ENCODE measurements at places on chromosomes 1 and 21.

GRCh38 chr1:236204656-236205055 is 62.3 kb downstream of the GPR137B start:
- DNase-seq: no peak

DNA sequence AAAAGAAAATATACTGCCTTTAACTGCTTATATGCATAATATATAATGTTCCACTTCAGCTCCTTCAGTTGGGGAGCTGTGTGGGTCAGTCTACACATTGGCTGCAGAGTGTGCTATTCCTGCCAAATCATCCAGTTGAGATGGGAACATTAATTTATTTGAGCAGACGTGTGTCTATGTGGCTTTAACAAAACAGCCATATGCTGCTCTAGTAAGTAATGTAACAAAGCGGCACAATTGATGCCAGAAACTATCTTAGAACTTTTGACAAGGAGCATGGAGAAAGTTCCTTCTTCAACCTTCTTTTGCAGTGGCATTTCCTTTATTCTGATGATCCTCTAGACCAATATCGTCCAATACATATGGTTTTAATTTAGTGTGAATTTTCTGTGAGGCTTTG is 285.9 kb upstream of the C1orf87 start:
- no peak for DNase-seq

- peak; percentile 78 for DNase-seq
These were observed at the start of gene LAMC1 for GRCh38 chr1:183023146-183023600. Gene LAMC1, plus strand, starts transcription at chr1:183023420. Its CDS starts 297 bp downstream, at chr1:183023717.

- no peak for DNase-seq
These were observed 75.4 kb downstream of the NOS1AP start for GRCh38 chr1:162144853-162145252.

DNA sequence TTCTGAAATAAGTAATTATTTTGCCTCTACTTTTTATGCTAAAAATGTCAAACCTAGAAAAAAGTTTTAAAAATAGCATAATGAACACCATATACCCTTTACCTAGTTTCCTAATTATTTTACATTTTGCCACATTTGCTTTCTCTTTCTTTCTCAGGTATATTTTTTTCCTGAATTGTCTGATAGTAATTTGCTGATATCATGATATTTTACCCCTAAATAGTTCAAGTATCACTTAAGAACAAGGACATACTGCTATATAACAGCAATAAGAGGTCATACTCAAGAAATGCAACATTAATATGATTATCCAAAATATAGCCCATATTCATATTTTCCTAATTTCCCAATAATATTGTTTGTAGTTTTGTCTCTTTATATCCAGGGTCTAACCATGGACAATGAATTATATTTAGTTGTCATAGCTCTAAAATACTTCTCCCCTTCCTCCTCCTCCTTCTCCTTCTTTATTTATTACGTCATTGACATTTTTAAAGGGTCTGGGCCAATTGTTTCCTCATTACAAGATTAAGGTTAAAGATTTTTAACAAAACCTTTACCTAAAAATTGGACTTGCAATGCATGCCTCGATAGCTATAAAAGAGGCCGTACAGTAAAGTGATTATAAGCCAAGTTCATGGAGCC is 20.3 kb upstream of the SMYD2 start:
- no peak for DNase-seq

DNA sequence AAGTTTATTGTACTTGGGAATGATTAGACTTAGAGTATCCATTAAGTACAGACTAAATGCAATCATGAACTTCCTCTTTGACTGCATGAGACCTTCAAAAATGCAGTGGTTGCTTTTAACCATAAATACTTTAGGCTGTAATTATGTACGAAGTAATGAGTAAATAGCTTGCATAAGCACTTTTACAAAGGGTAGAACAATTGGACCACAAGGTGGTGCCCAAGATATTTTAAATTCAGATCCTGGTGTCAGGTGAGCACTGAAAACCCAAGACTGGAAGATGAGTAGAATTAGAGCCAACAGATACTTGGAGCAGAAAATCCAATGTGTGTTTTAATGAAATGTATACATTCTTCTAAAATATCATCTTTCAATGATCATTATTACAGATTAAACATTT is 43.4 kb upstream of the RHOU start:
- DNase-seq: peak; percentile 16

- DNase-seq: no peak
These were observed 14.2 kb downstream of the THRAP3 start for GRCh38 chr1:36238433-36238832.

DNA sequence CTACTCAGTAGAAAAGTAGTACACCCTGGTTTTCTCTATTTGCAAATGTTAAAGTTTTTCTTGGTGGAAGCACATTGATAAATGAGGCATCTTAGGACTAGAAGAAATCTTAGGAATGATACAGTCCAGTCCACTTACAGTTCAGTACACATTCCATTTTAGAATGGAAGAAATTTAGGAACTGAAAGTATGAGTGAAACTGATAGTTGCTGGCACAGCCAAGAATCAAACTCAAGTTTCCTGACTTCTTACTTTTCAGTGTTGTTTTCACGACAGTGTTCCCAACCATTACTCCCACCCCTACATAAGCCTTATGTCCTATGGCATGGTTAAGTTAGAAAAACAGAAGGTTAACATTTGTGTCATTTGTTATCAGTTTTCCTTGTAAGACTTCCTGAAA is 258.5 kb downstream of the BACH1 start:
- DNase-seq: no peak

DNA sequence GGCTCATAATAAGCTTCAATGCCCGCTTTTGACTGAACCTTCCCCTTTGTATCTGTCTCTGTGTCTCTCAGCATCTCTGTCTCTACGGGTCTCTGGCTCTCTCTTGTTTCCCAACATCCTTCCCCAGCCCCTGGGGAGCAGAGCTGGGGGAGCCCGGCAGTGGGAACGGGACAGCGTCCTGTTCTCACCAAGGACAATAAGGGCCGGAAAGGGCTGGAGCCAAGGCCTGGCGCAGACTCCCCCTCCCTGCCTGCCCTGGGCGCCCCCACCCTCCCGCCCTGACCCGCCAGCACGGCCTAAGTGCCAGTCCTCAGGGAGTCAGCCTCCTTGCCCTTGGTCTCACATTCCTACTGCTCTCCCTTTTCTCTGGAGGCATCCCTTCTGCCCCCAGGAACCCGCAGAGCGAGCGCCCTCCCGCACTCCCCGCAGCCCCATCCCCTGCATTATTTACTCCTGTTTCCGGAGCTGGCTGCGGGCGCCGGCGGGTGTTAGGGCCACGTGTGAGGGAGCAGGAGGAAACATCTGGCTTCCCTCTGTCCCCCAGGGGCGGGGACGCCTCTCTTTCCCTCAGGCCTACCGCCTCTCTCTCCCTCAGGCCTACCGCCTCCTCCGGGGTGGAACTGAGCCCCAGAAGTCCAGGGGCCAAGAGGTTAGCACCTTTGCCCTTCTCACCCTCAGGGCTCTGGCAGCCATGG is 6.5 kb downstream of the KRTCAP2 start:
- peak; percentile 24 for DNase-seq

GRCh38 chr1:67966666-67967009 is 83.8 kb downstream of the DIRAS3 start:
- no peak for DNase-seq

DNA sequence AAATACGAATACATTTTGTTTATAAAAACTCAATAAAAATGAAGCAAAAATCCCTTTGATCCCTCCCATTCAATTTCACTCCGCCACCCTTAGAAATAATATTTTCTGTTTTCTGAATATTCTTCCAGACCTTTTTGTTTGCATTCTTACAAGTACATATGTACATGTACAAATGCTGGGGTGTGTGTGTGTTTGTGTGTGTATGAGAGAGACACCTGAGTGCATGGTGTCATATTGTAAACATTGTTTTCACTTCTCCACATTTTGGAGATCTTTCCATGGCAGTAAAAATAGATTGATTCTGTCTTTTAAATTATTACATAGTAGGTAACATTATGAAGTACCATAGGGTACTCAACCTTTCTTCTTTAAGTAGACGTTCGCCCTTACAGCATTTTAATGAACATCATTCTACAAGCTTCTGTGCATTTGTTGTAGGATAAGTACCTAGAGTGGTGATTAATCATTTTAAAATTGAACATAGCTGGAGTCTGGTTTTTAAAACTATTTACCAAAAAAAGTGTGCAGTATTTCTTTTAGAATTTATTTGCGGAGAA is 1.3 kb upstream of the MPC2 start:
- DNase-seq: no peak

DNA sequence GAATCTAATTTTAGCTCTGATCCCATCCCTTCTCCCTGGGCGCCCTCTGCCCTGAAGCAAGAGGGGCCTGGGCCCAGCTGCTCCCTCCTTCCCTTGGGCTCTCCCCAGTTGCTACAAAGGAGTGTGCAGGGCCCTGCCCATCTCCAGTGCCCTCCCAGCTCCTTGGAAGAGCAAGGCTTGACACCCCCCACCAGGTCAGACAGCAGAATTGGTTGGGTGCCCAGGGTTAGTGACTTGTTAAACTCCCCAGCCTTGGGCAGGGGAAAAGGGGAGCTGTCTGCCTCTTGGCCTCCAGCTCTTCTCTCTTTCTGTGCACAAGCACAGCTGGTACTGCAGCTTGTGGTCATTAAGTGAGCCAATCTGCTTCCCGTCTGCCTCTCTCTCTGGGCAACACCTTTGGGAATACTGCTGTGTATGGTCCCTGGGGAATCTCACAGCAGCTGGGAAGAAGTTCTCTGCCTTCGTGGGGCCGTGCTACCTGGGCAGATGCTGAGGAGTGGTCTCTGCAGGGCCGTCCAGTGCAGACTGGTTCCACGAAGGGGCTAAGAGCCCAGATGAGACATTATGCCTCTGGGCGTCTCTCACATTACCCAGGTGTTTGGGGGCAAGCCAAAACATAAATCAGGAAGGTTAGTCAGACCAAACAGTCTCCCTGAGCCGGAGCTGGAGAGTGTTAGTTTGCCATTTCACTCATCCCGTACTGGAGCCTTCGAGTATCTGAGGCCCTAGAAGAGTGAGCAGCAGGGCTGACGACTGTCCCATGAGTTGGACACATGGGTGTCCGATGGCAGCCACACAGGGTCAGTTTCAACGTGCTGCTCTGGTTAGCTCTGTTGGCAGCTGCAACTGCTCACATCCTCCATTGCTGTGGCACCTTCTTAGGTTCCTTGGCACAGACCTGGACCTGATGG is 37.3 kb downstream of the TMEM53 start:
- DNase-seq: no peak

GRCh38 chr1:53130598-53130877 is 11.9 kb downstream of the SLC1A7 start:
- no peak for DNase-seq

DNA sequence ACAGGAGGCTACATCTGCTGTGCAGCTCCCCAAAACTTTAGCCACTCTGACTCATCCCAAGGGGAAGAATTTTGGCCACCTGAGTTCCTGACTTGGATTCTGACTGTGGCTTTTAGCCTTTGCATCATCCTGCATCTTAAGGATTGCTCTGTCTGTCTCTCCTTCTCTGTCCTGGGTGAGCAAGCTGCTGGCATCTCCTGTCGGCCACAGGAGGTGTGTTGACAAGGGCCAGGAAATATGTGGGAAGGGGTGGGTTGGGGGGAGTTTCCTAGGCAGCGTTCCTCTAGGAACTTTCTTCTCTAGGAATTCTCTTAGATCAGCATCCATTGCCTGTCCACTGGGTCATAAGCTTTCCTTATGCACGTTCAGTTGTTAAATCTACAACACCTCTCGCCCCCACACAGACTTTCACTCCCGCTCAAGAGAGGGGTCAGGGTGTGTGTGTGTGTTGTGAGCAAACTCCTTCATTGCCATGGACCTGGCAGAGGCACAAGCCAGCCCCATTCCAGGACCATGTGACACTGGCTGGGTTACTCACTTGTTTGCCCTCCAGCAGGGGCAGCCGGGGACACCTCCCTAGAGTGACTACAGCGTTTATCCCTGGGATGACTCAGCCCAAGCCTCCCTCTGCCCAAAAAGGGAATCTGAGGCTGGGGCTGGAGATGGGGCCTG is 145.0 kb upstream of the DUSP10 start:
- peak; percentile 60 for DNase-seq

DNA sequence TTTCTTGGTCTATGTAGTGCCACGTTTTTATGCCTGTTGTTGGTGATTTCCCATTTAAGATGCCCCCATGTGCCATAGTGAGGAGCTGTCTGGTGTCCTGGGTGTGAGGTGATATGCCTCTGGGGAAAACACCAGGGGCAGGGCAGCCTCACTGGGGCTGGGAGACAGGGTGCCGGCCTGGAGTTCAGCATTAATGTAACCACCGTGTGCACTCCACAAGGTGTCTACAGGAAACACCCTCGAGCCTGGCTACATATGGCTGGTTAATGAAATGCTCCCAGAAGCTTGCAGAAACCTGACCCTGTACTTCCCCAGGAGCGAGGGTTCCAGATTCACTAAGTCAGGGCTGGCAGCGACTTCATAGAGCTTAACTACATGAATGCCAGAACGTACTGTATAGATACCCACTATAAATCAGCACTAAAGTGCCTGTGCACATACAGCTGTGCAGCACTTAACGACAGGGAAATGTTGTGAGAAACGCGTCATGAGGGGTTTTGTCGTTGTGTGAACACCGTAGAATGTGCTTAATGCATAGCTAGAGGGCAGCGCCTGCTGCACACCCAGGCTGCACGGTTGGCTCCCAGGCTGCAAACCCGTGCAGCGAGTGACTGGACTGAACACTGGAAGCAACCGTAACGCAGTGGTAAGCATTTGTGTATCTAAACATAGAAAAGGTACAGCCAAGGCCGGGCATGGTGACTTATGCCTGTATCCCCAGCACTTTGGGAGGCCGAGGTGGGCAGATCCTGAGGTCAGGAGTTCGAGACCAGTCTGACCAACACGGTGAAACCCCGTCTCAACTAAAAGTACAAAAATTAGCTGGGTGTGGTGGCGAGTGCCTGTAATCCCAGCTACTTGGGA is 10.4 kb downstream of the TFF2 start:
- no peak for DNase-seq

DNA sequence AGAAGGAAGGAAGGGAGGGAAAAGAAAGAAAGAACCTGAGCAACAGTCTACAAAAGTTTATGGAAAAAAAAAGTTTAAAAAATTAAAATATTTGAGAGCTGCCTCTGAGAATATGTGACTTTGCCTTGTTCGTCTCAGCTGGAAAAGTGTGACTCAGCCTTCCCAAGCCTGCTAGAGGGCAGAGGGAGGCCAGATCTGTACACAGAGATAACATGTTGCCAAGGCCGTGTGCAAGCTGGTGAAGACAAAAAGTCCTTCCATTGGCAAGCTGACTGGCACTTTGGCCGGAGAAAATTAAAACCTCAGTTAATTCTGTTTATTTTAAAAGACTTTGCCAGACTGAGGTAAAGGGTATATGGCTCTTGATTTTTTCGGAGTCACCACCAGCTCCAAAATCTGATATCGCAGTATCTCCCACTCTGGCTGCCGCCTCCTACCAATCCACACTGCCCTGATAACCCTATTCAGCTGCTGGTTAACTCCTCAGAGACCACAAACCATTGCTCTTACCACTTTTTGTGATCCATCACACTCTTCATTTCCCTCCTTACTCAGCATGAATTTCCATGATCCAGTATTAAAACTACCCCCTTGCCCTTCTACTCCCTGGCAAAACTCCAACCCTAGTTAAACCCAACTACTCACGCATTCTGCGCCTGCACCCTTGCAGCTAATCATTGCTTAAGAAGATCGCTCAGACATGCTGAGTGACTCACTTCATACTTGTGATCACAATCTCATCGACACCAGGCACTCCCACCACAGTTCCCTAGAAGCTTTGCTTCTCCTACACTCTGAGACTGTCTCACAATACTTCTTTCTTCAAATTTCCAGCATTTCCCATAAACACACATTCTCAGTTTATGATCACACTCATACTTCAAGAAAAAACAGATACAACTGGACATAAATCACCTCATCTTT is 5.7 kb upstream of the PPP1R15B start:
- DNase-seq: peak; percentile 67

All from thyroid gland (tissue), 4 donors.